ENCODE measurements at places on chromosomes 3 and 15.
A peak's percentile ranks its signal among the peaks of the same experiment; 100 is the strongest.

DNA sequence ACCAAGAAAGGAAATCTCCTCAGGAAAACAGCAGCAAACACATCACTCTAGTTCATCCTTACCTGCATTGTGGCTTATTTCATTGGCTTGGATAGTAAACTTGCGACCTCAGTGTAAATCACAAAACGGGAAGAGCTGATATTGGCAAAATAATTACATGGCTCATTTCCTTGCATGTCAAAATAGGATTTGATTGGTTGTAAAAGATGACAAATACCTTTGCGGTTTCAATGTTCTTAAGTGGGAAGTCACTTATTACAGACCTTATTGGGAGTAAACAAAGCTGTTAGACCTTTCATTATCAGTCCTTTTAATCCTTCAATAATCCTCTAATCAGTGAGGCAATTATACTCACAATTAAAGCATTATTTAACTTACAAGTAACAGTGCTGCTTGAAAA is 590.6 kb downstream of the MAGI1 start:
- no peak for DNase-seq

DNA sequence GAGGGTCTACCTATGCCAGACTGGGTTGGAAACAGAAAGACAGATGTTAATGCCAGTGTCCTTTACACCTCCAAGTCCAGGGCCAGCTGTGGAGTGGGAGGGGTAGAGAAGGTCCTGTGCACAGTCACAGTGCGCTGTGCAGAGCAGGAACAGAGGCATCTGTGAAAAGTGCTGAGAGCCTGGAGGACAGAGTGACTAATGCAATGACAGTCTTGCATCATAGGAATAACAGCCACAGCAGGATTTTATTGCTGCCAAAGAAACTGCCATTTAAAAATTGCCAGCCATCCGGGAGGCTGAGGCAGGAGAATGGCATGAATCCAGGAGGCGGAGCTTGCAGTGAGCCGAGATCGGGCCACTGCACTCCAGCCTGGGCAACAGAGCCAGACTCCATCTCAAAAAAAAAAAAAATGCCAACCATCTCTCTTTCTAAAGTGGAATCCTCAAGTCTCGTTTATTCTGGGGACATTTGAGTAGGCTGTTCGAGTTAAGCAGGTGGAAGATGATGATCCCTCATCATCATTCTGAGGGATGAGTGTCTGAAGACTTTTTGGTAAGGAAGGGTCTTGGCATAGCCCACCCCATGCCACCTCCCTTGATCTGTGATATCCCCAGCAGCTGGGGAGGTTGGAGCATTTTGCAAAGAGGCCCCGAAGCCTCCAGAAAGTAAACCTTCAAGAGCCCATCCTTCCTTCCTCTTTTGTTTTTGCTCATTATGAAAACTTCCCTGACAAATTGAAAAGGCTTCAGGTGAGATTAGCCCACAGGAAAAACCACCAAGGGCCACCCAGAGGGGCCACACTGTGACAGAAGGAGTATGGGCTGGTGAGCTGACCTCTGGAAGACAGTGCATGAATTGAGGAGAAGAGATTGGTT is 7.7 kb downstream of the CCR2 start:
- no peak for DNase-seq

- no peak for DNase-seq
These were observed 131.2 kb downstream of the CTNNB1 start for GRCh38 chr3:41330465-41330864.

- DNase-seq = no peak
These were observed 306.2 kb upstream of the ATP11B start for GRCh38 chr3:182487143-182487542.

DNA sequence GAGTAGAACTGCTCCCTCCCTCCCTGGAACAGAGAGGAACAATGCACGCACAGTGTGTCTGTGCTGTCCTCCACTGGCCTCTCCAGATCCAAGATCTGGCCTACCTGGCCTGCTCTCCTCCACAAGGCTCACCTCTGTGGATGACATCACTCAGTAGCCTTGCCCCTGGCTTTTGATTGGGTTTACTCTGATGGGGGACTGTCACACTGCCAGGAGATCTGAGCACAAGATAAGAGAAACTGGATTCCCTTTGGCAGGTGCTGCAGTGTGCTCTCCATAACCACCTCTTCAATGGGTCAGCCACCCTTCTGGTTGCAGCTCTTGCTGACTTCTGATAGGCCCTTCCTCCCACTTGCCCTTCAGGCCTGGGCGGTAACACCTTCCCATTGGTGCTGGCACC is 22.6 kb upstream of the ANO10 start:
- DNase-seq = no peak

DNA sequence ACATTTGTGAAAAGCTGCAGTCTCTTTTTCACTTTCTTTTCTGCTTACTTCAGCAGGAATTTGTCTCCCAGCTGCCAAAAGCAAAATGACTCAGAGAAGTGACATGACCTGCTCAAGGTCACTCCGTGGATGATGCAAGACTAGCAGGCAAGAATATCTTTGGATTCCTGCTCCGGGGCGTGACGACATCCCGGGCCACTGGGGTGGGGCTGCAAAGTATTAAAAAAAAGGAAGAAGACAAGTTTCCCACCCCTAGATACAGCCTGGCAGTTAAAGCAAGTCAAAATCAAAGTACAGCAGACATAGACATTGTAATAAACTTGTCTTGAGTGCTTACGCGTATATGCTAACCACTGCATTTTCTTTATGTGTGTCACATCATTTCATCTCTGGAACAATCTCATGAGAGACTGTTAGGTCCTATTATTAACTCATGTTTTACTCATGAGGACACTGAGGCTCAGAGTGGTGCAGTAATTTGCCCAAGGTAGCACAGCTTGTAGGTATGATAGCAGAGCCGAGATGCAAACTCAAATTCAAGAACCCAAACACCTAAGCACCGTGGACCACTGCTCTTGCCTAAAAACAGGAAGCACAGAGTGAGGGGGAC is 485.2 kb upstream of the PROK2 start:
- no peak for DNase-seq

- no peak for DNase-seq
These were observed 142.6 kb downstream of the PLCL2 start for GRCh38 chr3:17027318-17027717.

DNA sequence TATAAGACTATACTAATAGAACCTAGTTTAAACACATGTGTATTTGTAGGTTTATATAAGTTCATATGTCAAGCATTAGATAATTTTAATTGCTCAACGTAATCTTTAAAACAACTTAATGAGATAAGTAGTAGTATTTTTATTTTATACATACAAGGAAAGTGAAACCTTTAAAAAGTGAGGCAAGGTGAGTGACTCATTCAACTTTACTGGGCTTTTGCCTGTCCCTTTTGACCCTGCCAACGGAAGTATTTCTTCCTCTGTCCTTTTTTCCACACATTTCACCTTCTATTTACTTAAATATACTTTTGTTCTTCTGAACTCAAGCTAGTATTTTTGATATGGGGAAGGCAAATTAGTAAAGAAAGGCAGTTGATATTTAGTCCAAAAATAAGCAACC is 78.5 kb downstream of the KBTBD8 start:
- DNase-seq = no peak

- DNase-seq = no peak
These were observed 202.8 kb upstream of the MRPL3 start for GRCh38 chr3:131705558-131706051.

- no peak for DNase-seq
These were observed 118.5 kb upstream of the LIPC start for GRCh38 chr15:58313304-58313703.

- no peak for DNase-seq
These were observed 6.9 kb downstream of the PLCH1 start for GRCh38 chr3:155737844-155738460.

- DNase-seq = no peak
These were observed 43.7 kb upstream of the PRICKLE2 start for GRCh38 chr3:64268926-64269325.

DNA sequence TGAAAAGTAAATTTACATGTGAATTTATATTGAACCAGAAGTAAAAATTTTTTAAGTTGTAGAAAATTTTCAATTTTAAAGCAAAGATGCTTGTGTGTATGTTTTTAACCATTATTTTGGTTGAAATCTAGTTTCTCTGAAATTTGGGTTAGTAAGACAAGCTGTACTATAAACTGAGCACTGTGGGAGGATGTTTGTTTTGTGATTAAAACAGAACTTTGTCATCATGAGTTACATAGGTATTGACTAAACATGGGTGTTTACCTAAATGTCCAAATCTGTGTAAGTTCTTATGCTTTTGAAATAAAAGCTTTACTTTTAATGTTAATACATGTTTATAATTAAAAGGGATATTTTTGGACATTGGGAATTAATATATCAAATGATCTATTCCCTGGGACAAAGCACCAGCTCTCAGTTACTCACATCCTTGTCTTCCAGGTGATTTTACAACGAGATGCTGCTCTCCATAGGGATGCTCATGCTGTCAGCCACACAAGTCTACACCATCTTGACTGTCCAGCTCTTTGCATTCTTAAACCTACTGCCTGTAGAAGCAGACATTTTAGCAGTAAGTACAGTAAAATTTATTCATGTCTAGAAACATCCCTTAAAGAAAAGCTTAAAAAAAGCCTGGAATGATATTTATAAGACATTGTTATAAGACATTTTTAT is 32.7 kb downstream of the RNF13 start:
- no peak for DNase-seq

DNA sequence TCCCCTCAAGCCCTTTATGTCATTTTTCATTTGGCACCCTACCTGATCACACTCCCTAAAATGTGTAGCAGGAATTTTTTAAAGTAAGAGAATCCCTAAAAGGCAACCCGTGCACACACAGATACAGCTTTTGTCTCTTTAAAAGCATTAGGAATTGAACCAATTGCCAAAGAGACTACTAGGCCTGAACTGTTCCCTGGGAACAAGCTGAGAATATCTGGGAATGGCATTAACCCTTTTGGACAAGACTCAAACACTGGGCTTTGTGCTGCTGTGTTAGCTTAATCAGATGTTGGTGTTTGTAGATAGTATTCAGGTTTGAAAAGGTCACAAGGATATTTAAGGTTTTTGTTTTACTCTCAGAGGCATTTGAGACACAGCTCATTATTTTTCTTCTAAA is 414.4 kb upstream of the PDZRN3 start:
- no peak for DNase-seq

DNA sequence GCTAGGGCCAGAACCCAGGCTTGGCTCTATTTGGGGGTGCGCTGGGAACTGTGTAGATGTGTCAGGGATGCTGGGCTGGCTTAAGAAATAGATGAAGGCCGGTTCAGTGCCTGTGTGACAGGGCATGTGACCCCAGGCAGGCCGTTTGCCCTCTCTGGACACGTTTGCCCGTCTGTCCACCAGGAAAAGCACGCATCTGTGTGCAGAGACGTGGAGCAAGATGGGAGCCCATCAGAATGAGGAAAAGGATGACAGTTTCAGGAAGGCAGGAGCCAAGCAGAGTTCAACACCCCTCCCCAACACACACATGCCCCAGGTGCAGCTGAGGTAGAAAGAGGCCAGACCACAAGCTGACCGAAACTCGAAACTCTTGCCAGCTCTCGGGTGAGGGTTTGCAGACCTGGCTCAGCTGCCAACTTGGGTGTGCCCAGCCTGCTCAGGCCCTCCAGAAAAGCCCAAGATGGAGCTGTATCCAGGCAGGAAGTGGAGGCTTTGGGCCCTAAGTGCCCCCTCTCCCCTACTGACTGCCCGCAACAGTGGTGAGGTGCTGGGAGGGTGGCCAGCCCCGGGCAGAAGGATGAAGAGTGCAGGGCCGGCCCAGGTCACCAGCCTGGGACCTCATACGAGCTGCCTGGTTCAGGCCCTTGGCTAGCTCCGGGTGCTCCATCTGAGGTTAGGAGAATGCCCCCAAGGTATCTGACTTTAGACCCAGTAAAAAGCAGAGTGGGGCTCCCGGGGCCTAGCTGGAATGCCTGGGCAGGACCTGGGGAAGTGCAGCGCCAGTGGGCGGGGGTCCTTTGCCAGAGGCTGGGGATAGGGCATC is 10.2 kb upstream of the MESP1 start:
- DNase-seq = no peak

DNA sequence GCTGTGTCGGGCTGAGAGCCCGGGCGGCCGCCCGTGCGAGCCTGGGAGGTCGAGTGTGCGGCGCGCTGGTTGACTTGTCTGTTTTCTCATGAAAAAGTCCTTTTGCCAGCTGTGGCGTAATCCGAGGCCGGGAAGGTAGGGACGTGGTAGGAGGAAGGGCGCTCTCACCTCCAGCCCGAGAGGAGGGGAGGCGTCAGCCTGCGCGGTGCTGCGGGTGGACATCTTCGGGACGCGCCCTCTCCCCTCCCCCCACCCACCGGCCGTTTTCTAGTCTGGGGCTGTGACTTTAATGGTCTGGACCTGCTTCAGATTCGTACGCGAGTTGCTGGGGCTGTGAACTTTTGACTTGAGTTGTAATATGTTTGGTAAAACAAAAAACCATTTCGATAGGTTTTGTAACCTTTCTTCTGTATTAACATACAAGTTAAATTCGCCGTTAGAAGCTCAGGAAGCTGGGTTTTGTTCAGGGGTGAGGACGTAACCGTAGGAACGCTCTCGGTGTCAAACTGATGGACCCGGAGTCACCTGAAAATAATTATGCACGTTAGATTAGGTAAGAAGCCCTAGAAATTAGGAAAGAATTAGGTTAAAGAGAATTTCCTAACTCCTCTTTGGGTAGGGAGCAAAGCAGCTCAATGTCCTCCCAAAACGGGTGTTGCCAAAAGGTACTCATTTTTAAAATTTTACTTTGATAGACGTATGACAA is 762 bp downstream of the NCK1 start:
- peak; percentile 31 for DNase-seq

DNA sequence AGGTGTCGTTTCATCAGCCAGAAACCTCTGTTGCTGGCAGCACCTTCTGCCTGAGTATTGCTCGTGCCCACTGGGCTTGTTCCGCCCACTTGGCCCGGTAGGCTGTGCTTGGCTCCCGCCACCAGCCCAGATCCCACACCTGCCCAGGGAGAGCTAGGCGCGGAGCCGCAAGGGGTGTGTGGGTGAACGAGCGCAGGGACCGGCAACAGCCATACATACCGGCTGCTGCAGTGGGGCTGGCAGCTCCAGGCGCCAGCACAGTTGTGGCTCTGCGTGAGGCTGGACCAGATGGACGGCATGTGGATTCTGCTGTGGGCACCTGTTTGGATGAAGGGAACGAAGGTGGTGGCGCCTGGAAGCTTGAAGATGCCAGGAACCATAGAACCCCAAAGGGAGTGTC is 331.5 kb upstream of the MCTP2 start:
- no peak for DNase-seq

DNA sequence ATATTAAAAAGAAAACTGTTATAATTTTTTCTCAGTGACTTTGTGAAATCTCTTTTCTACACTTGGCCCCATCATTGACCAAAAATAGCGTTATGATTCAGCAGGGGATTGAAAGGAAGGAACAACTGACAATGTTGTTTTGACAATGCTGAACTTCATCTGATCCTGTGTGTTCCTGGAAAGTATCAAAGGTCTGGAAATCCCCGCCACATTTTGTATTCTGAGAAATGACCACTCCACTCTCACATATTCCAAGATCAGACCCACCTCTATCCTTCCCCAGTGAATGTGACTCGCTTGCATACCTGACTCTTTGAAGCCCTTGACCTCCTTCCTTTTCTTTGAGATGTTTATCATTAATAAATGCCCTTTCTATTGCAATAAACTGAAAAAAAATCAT is 9.7 kb upstream of the RIOX2 start:
- no peak for DNase-seq

Measured in KG1 (cell line).